SHP77 treated with DMSO at 0.1 percent for 48 hours (cell line): ENCODE measurements at places on chromosomes 16 and 17.
A peak's percentile ranks its signal among the peaks of the same experiment; 100 is the strongest.

DNA sequence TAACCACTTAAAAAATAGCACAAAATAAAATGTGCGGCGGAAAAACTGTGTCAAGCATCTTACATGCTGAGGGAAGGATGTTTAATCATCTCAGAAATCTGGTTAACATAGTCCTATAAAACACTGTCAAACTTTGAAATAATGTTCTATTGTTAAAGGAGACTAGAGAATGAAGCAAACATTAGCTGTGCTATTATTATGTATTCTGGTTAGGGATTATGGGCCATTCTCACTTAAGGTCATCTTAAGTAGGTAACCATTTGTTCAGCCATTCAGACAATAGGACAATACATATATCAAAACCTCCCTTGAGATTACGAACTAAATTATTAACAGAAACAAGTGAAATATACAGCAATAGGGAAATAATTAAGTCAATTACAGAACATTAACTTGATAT, 24.7 kb downstream of the GRB2 start:
- no peak for DNase-seq

DNA sequence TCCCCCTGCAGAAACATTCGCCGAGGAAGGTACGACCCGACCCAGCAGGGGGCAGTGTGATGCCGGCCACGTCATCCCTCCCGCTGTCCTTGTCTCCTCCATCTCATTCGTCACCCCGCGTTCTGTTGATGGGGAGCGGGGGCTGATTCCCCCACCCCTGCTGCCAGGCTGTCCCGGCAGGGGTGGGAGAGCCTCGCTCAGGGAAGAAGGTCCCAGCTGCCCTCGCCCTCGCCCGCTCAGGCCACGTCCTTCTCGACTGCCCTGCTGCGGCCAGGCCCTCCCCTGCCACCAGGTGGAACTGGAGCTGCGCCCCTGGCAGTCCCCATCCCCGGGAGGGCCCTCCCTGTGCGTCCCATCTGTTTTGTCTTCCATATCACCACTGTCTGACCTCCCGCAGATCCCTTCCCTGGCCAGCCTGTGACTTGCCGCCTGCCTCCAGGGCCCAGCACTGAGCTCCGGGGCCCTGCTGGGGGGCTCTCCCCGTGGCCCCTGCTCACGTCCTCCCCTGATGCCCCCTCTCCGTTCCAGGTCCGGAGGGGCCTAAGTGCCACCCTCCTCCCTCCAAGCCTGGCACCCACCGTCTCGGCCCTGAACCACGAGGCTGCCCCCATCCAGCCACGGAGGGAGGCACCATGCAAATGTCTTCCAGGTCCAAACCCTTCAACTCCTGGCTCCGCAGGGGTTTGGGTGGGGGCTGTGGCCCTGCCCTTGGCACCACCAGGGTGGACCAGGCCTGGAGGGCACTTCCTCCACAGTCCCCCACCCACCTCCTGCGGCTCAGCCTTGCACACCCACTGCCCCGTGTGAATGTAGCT, 20.6 kb downstream of the ADAM11 start:
- DNase-seq: peak; percentile 23

GRCh38 chr17:32970281-32970680, 21.4 kb upstream of the SPACA3 start:
- DNase-seq: no peak

DNA sequence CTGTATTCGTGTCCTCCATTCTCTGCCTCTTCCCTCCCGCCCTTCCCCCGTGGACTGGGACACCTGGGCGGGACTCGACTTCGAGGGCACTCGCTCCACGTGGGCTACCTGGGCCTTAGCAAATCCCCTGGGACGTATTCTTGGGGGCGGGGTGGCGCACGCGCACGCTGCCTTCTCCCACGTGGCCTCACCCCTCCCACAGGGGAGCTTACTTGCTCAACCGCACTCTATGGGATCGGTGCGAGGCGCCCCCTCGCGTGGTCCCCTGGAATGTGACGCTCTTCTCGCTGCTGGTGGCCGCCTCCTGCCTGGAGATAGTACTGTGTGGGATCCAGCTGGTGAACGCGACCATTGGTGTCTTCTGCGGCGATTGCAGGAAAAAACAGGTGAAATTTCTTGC, 3.5 kb downstream of the VMO1 start:
- DNase-seq: no peak

DNA sequence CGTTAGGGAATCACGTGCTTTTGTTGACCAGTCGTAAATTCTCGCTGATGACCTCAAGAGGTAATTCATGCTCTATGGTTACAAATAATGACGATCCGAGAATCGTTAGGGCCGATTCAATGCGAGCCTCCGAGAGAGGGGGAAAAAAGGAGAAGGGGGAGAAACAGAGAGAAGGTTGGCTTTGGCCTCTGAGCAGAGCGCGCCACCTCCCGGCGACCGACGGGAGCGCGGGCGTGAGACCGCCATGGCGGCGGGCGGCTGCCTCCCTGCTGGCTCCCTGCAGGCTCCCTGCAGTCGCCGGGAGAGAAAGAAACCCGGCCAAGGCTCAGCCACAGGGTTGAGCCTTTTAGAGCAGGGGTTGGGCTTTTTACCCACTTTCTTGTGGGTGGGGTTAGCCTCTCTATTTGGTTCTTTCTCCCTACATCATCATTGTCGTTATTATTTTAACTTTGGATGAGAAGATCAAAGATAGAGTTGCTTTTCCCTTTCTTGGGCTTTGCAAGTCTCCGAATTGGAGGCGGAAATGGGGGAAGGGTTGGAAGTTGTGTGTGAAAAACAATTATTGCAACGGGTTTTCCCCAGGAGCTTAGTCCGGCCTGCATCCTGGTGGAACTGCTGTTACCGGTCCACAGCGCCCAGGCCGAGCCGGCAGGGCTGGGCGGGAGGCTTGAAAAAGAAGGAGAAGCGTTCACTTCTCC, 410 bp upstream of the HOXB5 start:
- peak; percentile 94 for DNase-seq

- DNase-seq: no peak
Observed at GRCh38 chr17:41464682-41465081, 2.5 kb downstream of the KRT32 start.

- no peak for DNase-seq
Observed at GRCh38 chr16:24977678-24978075, 37.5 kb downstream of the ARHGAP17 start.

DNA sequence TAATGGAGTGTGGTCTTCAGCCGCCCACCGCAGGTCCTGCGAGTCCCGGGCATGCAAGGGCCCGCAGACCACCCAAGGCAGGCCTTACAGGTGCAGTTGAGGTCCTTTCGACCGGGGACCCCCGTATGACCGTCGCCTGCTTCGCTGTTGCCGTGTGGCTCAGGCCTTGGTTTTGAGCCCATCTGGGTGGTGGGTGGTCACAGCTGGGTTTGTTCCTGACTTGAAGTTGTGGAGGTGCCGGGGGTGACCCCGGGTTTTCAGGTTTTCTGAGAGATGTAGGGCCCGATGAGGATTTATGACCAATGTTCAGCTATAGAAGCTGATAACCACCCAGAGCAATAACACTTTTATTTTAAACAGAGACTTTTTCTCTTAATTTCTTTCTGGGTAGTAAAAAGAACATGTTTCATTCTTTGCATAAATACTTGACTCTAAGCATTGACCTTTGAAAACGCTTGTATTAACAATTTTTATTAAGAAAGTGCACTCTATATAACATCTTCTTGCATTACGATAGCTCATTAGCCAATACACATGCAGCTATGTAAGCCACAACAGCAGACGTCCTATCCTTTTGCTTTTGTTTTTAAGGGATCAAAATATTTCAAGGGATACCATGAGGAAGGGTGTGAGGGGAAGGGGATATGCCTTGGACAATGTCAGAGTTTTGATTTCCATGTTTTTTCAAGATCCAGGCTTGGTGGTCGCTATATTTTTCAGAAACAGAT, 1.9 kb downstream of the FOXL1 start:
- DNase-seq: no peak

GRCh38 chr16:88430524-88431446, 22.3 kb upstream of the ZFPM1 start:
- no peak for DNase-seq

DNA sequence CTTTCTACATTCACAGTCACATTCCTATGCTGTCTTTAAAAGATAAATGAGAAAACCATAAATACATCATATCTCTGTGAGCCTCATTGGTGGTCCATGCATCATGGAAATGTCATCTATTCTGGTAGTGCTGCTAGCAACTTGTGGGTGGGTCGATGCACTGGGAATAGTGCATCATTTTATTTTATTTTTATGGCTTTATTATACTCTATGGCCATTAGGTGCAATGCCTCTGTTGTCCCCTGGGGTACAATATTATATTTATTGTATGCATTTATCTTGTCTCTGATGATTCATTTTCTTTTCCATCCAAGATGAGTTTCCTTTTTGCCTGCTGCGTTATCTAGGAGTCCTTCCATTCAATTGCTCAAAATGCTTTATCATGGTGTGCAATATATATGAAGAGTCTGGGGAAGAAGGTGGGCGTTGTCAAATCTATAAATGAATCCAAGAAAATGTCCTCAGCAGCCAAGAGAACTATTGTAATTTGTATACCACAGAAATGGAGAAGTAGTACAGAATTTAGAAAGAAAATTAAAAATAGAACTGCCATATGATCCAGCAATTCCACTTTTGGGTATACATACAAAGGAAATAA, 324.0 kb downstream of the KCNJ2 start:
- DNase-seq: no peak

DNA sequence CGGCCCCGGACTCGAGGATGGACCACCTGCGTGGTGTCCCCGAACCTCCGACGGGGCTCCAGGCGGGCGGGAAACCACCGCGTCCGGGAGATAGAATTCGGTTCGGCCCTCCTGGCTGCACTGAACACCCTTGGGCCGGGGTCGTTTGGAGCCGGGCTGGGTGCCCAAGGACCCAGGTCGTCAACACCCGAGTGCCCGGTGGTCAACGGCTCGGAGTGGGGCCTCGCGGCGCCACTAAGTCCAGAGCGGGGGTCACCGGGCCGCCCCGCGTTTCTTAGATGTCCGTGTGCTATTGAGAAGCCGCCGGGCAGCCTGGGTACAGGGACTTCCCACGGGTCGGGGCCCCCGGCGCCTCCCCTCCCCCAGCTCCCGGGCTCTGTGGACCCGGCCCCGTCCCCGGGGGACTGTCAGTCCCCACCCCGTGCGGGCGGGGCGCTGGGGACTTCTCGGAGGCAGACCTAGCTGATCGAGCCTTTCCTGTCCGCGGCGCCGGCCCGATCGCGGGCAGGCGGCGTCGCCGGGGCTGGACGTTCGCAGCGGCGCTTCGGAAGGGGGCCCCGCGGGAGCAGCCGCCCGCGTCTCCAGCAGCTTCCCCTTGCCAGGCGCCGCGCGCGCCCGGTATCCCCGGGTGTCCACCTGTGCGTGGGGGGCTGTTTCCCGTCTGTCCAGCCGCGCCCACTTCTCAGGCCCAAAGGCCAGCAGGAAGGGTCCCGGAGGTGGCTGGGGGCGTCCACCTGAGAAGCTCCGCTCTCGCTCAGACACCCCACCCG, 655 bp upstream of the NPTX1 start:
- no peak for DNase-seq

- no peak for DNase-seq
Observed at GRCh38 chr17:65459677-65460347, 101.6 kb downstream of the AXIN2 start.

DNA sequence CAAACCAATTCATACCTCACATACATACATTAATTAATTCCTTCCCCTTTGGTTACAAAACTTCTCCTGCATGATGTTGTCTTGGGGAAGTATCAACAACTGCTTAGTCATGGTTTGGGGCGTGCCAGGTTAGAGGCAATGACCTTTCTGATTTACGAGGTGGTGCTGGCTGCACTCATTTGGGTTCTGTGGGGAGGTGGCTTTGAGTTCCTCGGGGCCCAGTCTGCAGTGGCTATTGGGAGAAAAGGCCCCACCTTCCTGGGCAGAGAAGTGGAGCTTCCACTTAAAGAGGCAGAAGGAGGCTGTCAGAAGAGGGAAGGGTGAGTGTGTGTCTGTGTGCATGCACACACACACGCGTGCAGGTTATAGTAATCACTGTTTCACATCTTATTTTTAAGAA, 10.2 kb upstream of the ETV4 start:
- DNase-seq: no peak

DNA sequence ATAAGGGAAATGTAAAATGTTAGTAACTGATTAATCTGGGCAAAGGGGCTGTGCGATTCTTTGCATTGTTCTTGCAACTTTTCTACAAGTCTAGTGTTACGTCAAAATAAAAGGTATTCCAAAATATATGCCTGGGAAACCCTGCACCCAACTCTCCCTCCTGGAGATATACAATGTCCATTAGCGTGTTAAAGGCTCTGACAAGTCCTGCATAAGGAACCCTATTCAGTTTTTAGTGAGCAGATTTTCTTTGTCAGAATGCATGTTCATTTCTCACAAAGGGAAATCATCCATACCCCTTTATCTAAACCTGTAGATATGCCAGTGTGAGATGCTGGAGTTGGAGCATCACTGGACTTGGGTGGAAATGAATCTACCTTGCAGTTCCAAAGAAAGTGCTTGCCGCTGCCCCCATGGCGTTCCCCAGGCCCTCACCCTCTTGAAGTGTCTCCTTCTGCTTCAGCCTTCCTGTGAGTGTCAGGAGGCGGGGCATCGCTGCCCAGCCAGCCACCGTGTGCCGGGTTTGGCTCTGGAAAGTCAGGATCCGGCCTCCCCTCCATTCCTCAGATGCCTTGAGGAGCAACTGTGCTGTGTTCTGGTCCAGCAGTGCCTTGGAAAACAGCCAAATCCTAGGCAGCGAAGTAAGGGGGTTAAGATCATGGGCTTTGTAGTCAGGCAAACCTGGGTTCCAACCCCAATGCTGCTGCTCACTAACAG, 85.5 kb downstream of the RMI2 start:
- DNase-seq: no peak

DNA sequence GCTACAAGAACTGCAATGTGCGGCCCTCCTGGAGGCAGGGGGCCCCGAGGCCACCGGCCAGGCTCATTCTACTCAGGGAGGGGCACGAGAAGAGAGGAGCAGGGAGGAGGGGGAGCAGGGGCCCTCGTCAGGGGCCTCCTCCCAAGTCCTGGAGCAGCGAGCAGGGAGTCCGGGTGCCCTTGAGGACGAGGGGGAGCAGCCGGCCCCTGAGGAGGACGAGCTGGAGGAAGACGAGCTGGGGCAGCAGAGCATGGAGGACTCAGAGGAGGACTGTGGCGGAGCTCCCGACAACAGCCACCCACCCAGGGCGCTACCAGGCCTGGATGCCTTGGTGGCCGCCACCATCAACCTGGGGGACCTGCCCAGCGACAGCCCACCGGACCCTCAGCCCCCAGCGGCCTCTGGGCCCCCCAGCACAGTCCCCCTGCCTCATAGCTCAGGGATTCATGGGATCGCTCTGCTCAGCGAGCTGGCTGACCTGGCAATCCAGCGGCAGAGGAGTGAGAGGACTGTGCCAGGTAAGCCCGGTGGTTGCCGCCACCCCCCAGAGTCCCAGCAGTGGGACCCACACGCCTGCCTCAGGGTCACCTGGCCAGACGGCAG, 52.2 kb downstream of the BAHCC1 start:
- no peak for DNase-seq

GRCh38 chr16:50323335-50324011, 45.3 kb downstream of the BRD7 start:
- DNase-seq: peak; percentile 15

GRCh38 chr17:39164675-39165143, 1.3 kb downstream of the ARL5C start:
- peak; percentile 26 for DNase-seq

- DNase-seq: no peak
Observed at GRCh38 chr17:63973930-63974593, 1.3 kb upstream of the SCN4A start.
